ENCODE measurements at places on chromosomes 2 and 18.

DNA sequence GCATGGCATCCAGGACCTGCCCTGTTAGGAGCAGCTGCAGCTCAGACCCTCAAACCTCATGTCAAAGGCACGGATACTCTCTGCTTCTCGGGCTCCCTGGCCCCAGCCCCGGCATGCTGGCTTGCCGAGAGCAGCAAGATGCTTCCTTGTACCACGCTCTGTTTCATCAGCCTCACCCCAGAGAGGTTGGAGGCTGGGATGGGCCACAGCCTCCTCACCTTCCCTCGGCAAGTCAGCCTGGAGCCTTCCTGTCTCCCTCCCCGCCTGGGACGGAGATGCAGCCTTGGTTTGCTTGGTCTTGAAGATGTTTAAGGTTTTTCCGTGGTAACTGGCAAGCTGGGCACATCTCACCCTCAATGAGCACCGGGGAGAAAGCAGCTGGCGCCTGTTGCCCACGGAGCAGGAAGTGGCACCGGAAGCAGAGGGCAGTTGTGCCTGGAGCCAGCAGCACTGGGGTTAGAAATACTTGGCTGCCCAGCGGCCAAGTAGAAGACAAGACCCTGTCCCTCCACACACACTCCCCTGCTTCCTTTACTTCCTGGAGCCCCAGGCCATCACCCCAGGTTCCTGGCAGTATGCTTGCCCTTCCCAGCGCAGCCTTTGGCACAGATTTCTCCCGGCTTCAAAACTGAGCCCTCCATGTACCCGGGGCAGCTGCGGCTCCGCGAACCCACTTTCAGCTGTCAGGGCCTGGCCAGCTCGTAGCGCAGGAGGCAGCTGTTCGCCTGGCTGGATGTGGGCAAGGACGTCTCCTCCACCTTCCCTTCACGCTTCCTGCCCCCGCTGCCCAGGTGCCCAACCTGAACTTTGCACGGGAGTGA lies 17.4 kb downstream of the FBLN7 start:
- DNase-seq: no peak

DNA sequence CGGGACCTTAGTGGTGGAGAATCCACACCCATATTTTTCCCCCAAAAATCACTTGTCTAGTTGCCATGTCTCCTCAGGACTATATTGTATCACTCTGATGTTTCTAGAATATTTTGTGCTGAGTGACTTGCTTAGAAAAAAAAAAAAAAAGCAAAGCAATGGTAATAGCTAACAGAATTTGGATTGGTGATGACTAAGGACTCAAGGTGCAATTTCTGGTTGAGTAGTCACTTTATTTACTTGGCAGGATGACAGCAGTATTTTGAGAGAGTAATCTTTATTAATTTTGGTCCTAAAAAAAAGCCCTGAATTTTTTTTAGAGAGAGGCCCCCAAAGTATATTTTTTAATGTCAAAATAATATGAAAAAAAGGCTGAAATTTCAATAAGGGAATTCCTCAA lies 32.8 kb upstream of the MYO3B start:
- DNase-seq: no peak

GRCh38 chr2:30758191-30758651 lies 49.0 kb downstream of the CAPN13 start:
- peak; percentile 2 for DNase-seq

DNA sequence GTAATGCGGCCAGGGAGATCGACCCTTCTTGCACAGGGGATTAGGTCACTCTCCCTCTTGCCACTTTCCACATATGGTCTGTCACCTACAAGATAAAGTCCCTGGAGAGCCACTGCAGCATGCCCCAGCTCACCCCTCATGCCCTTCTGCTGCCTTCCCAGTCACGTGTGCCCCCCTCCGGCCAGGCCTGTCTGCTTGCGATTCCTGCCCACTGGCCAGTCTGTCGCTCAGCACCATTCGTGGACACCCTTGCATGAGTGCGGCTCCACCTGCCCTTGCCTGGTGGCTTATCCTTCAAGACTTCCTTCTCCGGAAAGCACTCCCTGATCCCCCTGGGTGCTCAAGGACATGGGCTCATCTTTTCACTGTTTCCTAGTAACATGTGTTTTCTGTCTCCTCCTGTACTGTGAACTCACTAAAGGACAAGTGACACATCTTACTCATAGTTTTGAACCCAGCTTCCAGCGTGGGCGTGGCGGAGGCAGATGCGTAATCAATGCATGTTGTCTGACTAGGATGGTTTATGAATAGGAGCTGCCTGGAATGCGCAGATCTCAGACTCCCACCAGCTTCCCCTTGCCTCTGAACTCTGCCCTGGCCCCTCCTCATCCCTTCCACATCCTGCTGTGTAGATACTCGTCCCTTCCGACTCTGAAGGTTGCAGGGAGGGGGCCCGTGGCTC lies 7.8 kb upstream of the NT5DC4 start:
- DNase-seq: peak; percentile 50

DNA sequence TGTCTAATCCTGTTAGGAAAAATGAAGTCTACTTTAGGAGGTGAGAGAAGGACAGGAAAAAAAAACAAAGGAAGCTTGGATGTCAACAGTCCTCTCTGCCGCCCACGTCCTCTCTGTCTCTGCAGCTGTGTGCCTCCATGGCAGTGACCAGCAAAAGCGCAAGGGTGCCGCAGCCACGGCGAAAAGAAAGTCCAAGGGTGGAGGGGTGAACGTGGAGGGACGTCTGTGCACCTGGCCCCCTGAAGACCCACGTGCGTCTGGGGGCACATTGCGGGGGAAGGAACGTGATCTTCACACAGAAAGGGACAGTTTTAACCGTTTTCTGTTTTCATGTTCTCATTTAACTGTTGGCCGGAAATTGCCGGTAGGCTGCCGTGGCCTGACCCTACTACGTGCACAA lies 152.7 kb downstream of the MBP start:
- no peak for DNase-seq

GRCh38 chr2:102735416-102736109 lies 26.3 kb upstream of the TMEM182 start:
- DNase-seq: peak; percentile 8

- peak; percentile 82 for DNase-seq
Measured at GRCh38 chr18:9539283-9539682, 64.0 kb downstream of the RALBP1 start.

GRCh38 chr18:42404151-42404550 lies 449.1 kb downstream of the PIK3C3 start:
- no peak for DNase-seq

GRCh38 chr2:26590980-26591618 lies 50.1 kb downstream of the CIB4 start:
- DNase-seq: no peak

- no peak for DNase-seq
Measured at GRCh38 chr2:187529977-187530721, 24.1 kb downstream of the TFPI start.

- DNase-seq: no peak
Measured at GRCh38 chr2:215702116-215702902, 266.4 kb upstream of the FN1 start.

DNA sequence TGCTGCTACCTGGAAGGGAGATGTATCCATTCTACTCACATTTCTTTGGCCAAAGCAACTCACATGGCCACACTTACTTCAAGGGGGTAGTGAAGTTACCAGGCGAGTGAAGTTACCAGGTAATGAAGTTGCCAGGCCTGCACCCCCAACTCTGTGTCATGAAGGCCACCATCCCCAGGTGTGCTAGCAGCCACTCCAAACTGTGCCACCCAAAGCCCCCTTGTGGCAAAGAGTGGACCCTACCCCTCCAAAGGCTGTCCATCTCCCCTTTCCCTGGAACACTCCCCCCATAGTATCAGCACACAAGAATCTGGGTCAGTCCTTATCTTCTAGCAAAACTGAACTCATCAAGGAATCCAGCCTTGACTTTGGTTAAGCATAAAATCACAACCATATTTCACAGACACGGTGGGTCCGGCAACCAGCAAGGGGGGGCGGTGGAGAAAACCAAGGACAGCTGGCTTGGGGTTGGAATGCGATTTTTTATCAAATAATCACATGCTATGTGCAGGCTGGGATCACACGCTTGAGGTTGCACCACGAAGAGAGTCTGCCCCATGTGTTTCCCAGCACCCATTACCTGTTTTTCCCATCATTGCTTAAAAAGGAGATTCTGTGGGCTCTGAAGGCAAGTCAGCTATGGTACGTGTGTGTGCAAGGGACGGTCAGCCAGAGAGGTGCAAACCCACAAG lies 60.9 kb downstream of the ZFP36L2 start:
- peak; percentile 22 for DNase-seq

- DNase-seq: peak; percentile 23
Measured at GRCh38 chr2:205435970-205436369, 246.3 kb upstream of the NRP2 start.

DNA sequence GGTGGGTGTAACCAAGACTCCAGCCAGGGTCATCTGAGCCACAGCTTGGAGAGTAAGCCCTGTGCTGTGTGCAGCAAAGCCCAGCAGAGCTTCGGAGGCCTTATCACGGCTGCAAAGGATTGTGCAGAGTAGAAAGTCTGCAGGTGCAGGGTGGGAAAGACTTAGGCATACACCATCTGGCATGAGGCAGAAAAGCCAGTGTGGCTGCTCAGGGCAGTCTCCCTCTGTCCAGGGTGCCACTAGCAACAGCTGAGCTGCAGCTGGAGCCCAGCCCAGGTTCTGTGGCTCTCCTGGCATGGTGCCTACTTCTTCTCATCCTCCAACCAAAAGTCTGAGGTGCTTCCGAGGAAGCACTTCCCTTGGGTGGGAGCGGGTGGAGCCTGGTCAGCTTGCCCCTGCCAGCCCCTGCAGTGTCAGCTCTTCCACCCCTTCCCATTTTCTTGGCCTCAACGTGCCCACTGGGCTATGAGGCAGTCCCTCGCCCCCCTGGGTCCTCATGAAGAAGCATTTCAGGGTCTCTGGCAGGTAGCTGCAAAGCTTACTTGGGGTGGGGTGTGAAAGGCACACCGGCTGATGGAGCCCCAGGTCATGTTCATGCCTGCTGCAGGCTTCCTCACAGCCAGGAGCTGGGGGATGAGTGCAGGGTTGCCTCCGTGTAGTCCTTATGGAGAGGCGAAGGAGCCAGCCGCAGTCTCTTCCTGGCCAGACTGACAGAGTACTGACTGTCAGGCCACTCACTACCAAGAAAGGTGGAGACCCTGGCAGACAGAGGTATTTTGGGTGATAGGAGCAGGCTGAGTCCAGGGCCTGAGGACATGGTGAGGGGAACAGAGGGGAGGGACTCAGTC lies 4.8 kb downstream of the AMER3 start:
- DNase-seq: no peak

DNA sequence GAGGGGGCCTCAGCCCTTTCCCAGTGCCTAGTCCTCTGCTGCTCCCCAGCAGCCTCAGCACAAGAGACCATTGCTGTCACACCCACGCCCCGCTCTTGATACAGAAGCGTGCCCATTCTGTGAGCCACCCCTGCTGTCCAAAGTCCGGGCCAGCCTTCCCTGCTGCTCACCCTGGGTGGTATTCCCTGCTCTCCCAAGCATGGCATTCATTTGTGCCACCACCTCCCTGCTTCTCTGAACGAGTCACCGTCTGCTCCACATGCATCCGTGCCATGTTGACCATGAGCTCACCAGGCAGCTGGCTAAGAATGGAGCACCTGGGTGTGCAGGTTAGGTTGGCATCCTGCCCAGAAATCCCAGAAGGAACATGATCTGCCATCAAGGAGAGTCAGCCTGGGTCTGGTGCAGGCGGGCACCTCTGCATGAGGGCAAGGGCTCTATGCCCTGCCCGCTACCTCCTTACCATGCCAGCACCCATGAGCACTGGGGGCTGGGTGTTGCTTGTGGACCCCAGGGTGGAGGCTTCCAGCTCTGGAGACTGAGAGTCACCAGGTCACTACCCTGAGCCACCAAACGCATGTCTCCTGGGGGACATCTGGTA lies 63.0 kb downstream of the TWIST2 start:
- no peak for DNase-seq

DNA sequence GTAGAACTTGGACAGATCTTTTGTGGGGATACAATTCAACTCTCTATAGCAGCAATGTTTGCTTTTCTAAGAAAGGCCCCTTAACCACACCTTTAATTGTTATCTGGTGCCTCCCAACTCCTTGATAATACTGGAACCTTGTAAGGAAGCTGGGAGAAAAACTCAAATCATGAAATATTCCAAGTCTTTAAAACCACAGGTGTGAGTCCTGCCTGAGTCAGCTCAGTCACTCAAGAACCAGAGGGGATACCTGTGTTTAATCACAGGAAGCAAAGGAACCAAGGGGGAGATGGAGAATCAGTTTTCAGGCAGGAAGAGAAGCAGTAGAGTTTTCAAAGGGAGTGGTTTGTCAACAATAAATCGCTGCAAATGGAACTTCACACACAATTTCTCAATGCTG lies 159.9 kb downstream of the LAMA3 start:
- no peak for DNase-seq

- DNase-seq: no peak
Measured at GRCh38 chr2:134458473-134458853, 204.6 kb downstream of the MGAT5 start.

DNA sequence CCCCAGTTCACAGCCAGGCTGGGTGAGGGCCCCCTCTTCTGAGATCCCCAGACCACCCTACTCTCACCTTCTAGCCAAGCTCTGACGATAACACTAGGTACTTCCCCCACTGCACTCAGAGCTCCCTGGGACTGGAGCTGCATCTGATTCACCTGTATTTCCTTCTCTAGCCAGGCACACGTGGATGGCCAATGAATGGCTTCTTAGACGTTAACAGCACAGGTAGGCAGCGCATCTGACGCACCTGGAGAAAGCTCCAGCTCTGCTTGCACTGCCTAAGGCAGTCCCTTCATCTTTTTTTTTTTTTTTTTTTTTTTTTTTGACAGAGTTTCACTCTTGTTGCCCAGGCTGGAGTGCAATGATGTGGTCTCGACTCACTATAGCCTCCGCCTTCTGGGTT lies 48.1 kb downstream of the GALNT14 start:
- DNase-seq: no peak

- DNase-seq: no peak
Measured at GRCh38 chr18:76448256-76449110, 46.6 kb downstream of the ZNF516 start.

DNA sequence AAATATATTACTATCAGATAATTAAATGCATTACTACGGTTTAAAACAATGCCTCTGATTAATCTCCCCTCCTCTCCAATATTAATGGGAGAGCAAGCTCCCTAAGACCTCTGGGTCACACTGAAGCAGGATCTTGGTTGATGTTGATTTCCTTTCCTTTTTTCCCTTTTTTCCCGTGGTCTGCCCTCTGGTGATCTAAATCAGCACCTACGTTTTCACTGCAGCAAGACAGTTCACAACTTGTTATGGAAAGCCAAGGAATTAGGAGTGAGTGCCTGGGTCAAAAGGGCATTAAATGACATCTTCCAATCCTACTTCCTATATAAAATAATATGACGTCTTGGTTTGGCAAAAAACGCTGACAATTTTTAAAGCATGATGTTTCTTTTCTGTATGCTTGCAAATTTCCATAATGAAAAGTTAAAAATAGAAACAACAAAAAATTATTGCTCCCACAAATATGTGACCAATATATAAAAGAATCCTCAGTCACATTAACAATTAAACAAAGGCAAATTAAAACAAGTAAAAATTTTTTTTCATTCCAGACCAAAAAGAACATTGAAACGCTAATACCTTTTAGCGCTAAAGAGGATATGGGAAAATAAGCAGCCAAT lies 7.9 kb upstream of the CFAP36 start:
- peak; percentile 38 for DNase-seq

- DNase-seq: no peak
Measured at GRCh38 chr2:144595686-144596072, 75.8 kb upstream of the ZEB2 start.

GRCh38 chr2:47172156-47172921 lies 17.2 kb upstream of the STPG4 start:
- DNase-seq: no peak
